Activated T-cell treated with anti-CD3 and anti-CD28 coated beads, Interleukin-2, amount 50 U/mL, for 72 hours (primary cell): ENCODE measurements at places on chromosomes 6 and 20. TPM values are rescaled to one million over a fixed set of nuclear protein-coding genes. Genes with fewer than 3 reads are reported as not detected.
A peak's percentile ranks its signal among the peaks of the same experiment; 100 is the strongest.

Gene FAM162B
- total RNA-seq, result not detected

GRCh38 chr6:94130478-94130877 is 711.1 kb upstream of the EPHA7 start:
- no peak for DNase-seq

Gene FAM210B
- 4.6 TPM for total RNA-seq

Gene HLA-G
- total RNA-seq, result 0.37 TPM

GRCh38 chr6:157832250-157832967 is 9.4 kb downstream of the SNX9 start:
- no peak for DNase-seq

Gene FAM209B
- total RNA-seq, result 1.3 TPM

DNA sequence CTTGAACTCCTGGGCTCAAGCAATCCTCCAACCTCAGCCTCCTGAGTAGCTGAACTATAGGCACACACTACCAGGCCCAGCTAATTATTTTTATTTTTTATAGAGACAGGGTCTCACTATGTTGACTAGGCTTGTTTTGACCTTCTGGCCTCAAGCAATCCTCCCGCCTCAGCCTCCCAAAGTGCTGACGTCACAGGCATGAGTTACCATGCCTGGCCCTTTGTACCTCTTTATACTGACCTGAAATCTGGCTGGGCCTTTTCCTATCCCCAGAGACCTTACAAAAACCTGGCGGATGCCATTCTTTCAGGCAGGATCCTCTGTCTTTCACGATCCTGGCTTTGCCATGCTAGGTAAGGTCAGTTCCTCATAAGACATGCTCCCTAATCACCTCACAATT is 11.5 kb downstream of the WFDC3 start:
- no peak for DNase-seq

- peak; percentile 85 for DNase-seq
Observed at GRCh38 chr6:36028877-36029324, 1.3 kb downstream of the MAPK14 start.

Gene SLC44A4
- 0.23 TPM for total RNA-seq

- no peak for DNase-seq
Observed at GRCh38 chr6:136011475-136011874, 160.0 kb downstream of the PDE7B start.

DNA sequence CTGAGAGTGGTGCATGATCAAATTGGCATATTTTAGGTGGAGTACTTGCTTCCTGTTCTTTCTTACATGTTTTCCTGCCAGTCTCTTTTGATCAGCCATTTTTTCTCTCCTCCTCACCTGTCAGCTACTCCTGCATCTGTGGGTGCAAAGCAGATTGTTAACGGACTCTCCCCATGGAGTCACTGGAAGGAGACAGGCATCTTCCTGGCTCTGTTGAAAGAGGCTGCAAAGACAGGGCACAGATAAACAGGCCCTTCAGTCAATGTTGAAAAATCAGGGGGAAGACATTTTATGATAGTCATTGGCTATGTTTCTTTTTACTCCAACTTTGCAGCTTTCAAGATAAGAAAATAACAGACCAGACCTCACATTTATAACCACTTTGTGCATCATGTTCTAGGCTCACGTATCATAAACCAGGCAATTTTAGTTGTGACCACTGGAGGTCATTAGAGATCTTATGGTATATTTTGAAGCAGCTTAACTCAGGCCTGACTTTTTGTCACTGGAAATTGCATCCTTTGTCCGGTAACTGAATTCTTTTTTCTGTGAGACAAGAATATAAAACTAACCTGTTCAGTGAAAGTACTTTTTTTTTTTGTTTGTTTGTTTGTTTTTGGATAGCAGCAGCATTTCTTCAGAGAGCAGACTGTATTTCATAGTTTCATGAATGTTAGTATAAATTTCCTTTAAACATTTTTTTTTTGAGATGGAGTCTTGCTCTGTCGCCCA is 20.1 kb downstream of the ECT2L start:
- peak; percentile 15 for DNase-seq

GRCh38 chr6:100485268-100485667 is 20.5 kb upstream of the SIM1 start:
- no peak for DNase-seq

Gene FUCA2
- 14.0 TPM for total RNA-seq
